ENCODE measurements at places on chromosomes 6 and 20.

DNA sequence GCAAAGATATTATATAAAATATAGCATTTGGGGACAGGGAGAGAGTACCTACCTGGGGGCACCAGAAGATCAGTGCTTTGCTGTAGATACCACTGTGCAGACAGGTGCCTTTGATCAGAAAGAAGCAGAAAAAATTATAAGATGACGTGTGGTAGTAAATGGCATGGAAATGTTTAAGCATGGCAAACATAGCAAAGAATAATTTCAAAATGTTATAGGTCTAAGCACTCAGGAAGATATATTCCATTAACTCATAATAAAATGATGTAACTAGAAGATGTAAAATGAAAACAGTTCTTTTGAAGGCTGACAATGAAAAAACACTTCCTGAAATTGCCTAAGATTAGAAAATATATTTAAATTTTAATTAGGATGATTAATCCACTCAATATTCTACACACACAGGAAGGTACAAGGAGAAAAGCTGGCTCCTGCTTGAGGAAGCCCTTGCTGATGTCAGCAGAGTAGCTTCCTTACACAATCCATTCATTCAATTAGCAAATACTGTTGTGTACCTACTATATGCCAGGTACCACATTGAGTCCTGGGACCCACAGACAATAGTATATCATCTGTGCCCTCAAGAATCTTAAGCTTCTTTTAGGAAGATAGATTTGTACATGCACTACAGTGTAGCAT lies 290.2 kb upstream of the CNR1 start:
- no peak for DNase-seq

DNA sequence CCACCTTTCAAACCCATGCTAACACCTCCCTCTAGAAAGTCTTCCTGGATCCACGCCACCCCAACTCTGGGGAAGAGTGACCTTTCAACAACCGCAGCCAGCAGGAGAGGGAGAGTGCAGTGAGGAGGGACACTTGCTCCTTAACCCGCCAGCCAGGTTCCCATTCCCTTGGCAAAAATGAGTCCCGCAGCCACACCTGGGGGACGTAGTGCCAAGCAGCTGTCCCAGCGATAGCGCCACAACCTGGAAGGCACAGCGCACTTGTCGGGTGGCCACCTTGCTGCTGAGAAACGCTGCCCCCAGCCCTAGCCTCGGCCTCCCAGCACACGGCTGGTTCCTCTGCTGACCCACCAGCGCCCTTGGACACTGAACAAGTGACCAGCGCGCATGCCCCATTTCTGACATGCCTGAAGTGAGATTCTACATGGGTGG lies 119.3 kb downstream of the JPH2 start:
- no peak for DNase-seq

DNA sequence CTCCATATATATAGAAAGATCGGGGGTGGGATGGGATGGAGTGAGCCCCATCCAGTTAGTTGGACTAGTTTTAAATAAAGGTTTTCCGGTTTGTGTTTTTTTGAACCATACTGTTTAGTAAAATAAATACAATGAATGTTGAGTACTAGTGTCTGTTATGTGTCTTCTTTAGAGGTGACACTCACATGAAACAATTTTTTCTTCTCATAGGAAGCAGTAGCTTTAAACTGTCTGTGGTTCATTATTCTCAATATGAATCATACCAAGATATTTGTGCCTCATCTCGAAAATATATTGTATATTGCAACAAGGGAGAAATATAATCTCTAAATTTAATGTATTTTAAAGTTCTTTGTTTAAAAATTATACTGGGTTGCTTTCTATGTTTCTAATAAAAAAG lies 33.4 kb downstream of the HSF2 start:
- no peak for DNase-seq

DNA sequence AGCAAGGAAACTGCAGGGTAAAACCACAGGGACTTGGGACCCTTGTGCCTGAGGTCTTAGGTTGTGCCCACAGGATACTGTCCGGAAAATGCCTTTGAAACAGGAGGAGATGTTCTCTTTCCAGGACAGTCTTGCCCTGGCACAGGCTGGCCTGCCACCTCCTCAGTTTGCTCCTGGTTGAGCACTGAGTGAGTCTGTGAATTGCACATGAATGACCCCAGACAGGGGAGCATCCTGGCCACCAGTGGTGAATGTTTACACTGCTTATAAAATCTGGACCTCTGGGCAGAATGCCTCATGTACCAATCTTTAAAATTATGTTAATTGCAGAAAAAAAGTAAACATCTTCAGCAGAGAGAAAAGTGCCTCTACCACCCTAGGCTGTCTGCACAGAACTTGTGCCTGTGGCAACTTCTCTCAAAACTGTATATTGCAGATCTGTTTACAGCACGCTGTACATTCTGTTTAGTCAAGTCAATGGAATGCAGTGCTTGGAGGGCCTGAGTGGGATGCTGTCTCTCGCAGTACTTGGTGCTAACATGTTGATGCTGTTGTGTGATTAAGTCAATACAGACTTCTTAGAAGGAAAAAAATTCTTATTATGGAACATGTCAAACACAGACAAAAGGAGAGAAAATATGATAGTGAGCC lies 242.1 kb downstream of the SOD2 start:
- DNase-seq: peak; percentile 74

- peak; percentile 45 for DNase-seq
Measured at GRCh38 chr6:53922539-53922981, 127.8 kb downstream of the LRRC1 start.

DNA sequence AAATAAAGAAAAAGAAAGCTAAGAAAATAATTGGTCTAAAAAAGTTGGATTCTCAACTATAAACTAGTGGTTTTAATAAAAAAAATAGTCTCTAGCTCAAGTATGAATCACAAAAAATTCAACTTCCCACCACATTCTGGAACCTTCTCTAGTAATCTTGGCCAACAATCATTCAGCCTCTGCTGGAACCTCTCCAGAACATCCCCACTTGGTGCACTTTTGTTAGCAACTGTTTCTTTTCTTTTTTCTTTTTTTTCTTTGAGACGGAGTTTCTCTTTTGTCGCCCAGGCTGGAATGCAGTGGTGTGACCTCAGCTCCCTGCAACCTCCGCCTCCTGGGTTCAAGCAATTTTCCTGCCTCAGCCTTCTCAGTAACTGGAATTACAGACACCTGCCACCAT lies 35.7 kb downstream of the TXLNB start:
- DNase-seq: peak; percentile 70

DNA sequence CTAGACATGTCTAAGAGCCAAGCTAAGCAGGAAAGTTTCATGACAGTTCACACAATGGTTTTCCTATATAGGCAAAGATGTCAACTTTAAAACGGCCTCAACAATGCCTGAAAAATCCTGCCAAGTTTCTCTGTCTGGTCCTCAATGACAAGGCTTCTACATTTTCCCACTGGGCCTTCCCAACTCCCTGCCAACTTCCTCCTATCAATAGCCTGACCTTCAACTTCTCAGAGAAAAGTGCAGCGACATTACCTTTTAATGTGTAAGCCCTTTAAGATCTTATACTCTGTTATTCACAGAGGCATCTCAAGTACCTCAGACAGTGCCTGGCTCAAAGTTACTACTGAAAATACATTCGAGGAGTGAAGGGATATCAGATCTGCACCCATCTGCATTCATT lies 56.2 kb upstream of the BTBD3 start:
- DNase-seq: no peak

DNA sequence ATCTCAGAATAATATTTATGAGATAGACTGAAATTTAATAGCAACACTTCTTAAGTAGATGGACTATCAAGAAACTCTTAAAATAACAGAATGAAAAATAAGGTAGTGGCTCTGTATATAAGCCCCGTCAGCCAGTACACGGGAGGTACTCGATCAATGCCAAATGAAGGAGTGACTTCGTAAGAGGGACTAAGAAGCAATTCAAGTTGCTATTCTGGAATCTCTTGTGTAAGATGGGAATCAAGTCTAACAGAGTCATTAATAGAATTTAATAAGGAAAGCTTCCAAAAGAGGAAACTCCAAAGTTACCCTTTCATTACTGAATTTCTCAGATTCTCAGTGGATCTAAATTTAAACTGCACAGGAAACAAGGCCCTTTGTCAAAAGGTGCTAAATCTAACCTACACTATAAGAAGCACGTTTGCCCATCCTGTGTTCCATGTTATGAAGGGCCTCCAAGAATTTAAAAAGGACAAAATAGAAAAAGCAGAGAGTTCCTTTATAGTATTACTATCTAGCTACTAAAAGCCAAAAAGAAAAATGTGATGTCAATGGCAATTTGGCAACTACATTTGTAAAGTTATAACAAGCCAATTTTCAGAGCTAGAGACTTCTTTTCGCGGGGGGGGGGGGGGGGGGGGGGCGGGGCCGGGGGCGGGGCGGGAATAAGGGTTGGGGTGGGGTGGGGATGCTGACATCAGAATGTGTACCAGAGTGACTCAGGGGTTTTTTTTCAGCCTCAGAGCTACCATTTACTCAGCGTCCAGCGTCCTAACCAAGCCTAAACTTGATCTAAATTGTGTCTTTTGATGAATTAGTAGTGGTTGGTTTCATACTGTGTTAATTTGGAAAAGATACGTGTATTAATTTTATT lies 200.6 kb downstream of the GMPR start:
- DNase-seq: peak; percentile 40

- DNase-seq: no peak
Measured at GRCh38 chr20:37566590-37567330, 39.1 kb upstream of the BLCAP start.

- no peak for DNase-seq
Measured at GRCh38 chr20:62700261-62700930, 8.2 kb upstream of the NTSR1 start.

GRCh38 chr6:3844097-3844463 lies 5.1 kb upstream of the FAM50B start:
- peak; percentile 38 for DNase-seq

DNA sequence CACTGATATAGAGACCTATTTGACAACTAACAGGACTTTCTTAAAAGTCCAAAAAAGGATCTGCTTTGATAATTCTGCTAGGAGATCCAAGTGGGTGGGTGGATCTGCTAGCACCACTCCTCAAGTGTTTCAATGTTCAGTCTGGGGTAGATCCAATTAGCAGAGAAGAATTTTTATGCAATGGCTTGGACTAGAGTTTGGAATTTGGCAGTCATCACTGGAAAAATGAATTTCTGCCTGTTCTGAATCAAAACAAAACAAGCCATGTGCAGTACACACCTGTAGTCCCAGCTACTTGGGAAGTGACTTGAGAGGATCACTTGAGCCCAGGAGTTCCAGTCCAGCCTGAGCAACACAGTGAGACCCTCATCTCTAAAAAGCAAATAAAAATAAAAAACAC lies 12.6 kb upstream of the GNMT start:
- DNase-seq: no peak
